Activated CD4-positive, alpha-beta memory T cell treated with anti-CD3 and anti-CD28 coated beads, Interleukin-2, amount 10 ng/mL, durations not matched to agents 7 days and 5 days (primary cell): ENCODE measurements at places on chromosomes 3 and 15.

DNA sequence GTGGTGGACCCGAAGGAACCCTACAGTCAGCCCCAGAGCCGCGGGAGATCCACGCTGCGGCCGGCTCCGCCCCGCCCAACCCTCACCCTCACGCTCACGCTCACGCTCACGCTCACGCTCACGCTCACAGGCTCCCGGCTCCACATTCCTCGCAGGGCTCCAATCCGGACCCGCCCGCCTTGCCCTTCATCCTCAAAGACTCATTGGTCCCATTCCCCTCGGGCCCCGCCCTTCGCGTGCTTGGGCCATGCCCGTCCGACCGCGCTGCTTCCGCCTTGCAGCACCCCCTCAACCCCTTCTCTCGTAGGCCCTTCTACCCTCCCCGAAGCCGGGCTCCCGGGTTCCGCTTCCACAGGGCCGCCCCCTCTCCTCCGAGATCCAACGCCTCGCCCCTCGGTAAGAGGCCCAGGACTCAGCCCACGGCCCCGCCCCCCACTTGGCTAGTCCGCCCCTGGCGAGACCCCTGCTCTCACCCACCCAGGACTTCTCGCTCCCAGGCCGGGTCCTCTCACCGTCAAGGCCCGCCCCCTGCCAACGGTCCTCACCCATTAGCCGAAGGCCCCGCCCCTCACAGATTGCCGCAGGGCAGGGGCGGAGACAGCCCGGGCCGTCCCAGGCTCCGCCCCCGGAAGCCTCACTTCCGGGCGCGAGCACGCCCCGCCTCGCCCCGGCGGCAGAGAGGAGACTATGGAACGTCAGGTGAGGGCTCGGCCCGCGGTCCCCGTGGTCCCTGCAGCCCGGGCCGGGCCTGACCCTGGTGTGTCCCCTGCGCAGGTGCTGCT lies at the start of gene APEH:
TSS of gene APEH (plus strand) at position 637 of the 782 bp plus-strand sequence. CDS start at position 688, 51 bp downstream.
- peak; percentile 99 for DNase-seq
- peak within 1 kb of the TSS; percentile 98 for H3K27ac ChIP-seq
- peak within 1 kb of the TSS; percentile 91 for H3K4me3 ChIP-seq
- peaks cover 22% of the 10 kb centered on the region for H3K36me3 ChIP-seq

- H3K27me3 ChIP-seq = no peaks in the 10 kb centered on the region
- H3K27ac ChIP-seq = no peak overlapping the region
- no peak for DNase-seq
- no peaks in the 10 kb centered on the region for H3K4me1 ChIP-seq
These were observed 21.9 kb upstream of the SEC13 start for GRCh38 chr3:10342781-10343180.

- no peak overlapping the region for H3K27ac ChIP-seq
- no peaks in the 10 kb centered on the region for H3K27me3 ChIP-seq
- no peak overlapping the region for H3K4me3 ChIP-seq
- DNase-seq = no peak
- H3K36me3 ChIP-seq = peaks cover 15% of the 10 kb centered on the region
- H3K4me1 ChIP-seq = peaks cover 40% of the 10 kb centered on the region
These were observed 1.2 kb downstream of the VILL start for GRCh38 chr3:37991823-37992222.

- no peak for DNase-seq
- no peak overlapping the region for H3K4me3 ChIP-seq
- H3K27me3 ChIP-seq = no peaks in the 10 kb centered on the region
- H3K4me1 ChIP-seq = peaks cover 9% of the 10 kb centered on the region
- H3K36me3 ChIP-seq = no peaks in the 10 kb centered on the region
- H3K27ac ChIP-seq = no peak overlapping the region
These were observed 155.6 kb upstream of the STT3B start for GRCh38 chr3:31377045-31377642.

- no peak for DNase-seq
- no peaks in the 10 kb centered on the region for H3K36me3 ChIP-seq
- H3K4me3 ChIP-seq = no peak overlapping the region
- H3K4me1 ChIP-seq = no peaks in the 10 kb centered on the region
- H3K27me3 ChIP-seq = peaks cover 13% of the 10 kb centered on the region
- no peak overlapping the region for H3K27ac ChIP-seq
These were observed 20.9 kb downstream of the PGBD4 start for GRCh38 chr15:34122771-34123183.

DNA sequence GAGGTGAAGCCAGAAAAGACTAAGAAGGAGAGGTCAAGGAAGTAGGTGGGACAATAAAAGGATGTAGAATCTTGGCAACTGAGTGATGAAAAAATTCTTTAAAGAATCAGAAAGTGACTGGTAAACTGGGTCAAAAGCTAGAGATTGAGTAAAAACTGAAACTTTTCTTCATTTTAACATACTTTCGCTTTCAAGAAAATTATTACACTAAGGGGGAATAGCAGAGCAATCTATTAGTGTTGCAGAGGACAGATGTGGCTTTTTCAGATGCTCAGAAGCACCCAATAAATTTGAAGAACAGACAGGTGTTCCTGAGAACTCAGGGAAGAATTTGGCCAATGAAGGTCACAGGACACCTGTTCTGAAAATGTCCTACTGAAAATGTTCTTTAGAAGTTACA lies 805.4 kb upstream of the ALCAM start:
- H3K4me3 ChIP-seq = no peak overlapping the region
- H3K27ac ChIP-seq = no peak overlapping the region
- DNase-seq = no peak
- H3K36me3 ChIP-seq = no peaks in the 10 kb centered on the region

DNA sequence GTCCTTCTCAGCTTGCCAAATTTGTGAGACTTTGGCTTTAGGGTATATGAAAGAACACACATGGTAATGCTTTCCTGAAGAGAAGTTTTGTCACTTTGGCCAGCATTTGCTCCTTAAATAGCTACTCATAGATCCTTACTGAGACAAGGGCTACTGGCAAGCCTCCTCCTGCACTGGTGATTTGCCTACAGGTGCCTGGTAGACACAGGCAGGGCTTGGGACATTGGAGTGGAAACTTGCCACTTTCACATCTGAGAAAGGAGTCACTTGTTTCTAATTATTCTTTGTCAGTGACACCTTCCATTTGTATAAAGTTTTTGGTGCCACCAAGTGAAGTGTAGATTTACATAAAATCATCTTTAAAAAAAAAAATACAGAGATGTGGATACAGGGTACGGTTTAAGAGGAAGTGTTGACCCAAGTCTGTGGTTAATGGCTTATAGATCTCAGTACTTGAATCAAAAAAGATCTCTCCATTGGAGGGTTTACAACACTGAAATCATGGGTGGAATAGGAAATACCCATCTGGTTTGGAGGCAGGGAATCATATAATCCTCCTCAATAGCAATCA lies 132.8 kb upstream of the GADL1 start:
- no peak overlapping the region for H3K27ac ChIP-seq
- H3K4me3 ChIP-seq = no peak overlapping the region
- no peak for DNase-seq
- H3K27me3 ChIP-seq = no peaks in the 10 kb centered on the region

- H3K27ac ChIP-seq = no peak overlapping the region
- no peaks in the 10 kb centered on the region for H3K27me3 ChIP-seq
- no peak for DNase-seq
- no peaks in the 10 kb centered on the region for H3K36me3 ChIP-seq
These were observed 1036.5 kb downstream of the TUSC7 start for GRCh38 chr3:117746066-117746465.

DNA sequence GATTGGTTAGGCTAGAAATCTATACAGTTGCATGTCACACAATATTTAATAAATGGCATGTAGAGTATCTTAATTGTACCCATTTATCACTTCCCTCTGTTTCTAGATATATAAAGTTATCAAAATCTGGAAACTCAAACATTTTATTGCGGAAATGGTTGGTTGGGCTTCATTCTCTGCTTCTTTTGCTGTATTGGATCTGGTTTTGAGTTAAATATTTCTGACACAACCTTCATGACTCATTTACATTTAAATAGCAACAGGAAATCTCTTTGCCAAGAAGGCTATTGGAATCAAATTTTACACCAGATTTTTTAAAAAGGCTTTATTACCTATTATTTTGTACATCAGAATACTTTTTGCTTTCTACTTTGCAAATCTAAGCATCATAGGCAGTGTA lies 153.8 kb downstream of the EBLN2 start:
- peaks cover 2% of the 10 kb centered on the region for H3K27me3 ChIP-seq
- H3K4me1 ChIP-seq = no peaks in the 10 kb centered on the region
- no peak for DNase-seq
- H3K36me3 ChIP-seq = no peaks in the 10 kb centered on the region
- no peak overlapping the region for H3K4me3 ChIP-seq

DNA sequence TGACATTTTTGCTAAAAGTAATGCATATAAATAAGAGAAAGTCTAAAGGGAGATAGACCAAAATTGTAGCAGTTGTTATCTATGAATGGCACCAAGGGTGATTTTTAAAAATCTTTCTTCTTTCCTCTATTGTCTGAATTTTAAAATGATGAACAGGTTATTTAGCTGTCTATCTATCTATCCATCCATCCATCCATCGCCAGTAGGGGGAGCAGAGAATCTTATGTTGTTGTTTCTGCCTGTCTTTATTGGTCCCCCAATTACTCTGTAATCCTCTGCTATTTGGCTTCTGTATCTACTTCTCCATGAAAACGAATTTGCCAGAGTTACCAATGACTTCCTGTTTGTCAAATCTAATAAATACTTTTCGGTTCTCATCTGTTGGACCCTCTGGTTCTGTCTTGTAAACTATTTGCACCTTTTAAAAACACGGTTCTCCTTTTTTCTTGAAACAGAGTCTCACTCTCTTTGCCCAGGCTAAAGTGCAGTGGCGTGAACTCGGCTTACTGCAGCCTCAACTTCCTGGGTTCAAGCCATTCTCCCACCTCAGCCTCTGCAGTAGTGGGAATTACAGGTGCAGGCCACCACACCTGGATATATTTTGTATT lies 86.0 kb downstream of the ECT2 start:
- H3K27me3 ChIP-seq = peaks cover 13% of the 10 kb centered on the region
- no peaks in the 10 kb centered on the region for H3K4me1 ChIP-seq
- no peak for DNase-seq
- H3K4me3 ChIP-seq = no peak overlapping the region

DNA sequence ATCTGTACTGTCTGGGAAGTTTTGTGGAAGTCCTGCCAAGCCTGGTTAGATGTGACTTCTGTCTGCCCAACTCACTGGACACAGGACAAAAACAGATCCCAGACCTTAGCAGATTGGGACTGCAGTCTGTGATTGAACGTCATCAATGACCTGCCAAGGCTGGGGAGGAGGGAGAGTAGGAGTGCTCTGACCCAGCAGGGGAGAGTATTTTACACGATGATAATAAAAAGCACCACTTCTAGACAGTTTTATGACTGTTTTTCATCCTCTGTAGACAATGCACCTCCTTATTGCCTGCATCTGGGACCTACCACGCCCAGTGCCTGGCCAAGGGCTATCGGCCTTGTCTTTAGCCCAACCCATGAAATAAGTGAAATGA lies 102.3 kb upstream of the NR2E3 start:
- H3K4me1 ChIP-seq = no peaks in the 10 kb centered on the region
- H3K27ac ChIP-seq = no peak overlapping the region
- no peaks in the 10 kb centered on the region for H3K36me3 ChIP-seq
- H3K27me3 ChIP-seq = peaks cover 26% of the 10 kb centered on the region

- H3K4me1 ChIP-seq = peaks cover 21% of the 10 kb centered on the region
- no peak for DNase-seq
- H3K36me3 ChIP-seq = peaks cover 4% of the 10 kb centered on the region
- H3K27ac ChIP-seq = no peak overlapping the region
These were observed 320.9 kb downstream of the FOXP1 start for GRCh38 chr3:71262364-71263265.

GRCh38 chr3:16534640-16535262 lies 21.3 kb upstream of the RFTN1 start:
- H3K27ac ChIP-seq = no peak overlapping the region
- H3K4me1 ChIP-seq = no peaks in the 10 kb centered on the region
- H3K27me3 ChIP-seq = peaks cover 41% of the 10 kb centered on the region

DNA sequence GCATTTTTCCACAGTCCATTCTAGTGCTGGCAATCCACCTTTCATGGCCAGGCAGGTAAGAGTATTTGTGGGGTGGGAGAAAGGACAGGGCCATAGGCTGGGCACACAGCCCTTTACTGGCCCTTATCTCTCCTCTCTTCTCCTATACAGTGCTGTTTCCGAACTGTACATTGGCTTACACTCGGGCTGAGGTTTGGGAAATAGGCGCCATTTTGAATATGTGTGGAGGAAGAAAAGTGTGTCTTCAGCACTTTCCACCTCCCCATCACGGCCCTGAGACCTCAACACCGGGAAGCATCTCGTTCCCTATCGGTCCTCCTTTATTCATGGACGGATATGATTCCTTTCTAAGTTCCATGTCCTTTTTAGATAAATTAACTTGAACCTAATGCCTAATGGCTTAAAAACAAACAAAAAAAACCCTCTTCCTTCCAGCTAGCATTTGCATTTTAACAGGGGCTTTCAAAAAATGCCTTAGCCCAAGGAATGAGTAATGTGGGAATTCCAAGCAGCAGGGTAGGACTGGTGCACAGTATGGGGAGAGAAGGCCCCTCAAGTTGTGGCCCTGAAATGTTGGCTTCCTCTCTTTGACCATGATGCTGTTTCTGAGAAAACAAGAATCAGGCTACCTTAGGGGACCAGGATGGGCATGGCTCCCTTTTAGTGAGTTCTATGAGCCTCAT lies 24.5 kb downstream of the CD86 start:
- no peak for DNase-seq
- peak overlapping the region; percentile 83 for H3K27ac ChIP-seq

- peaks cover 5% of the 10 kb centered on the region for H3K36me3 ChIP-seq
- H3K27me3 ChIP-seq = no peaks in the 10 kb centered on the region
- H3K27ac ChIP-seq = no peak overlapping the region
- no peak overlapping the region for H3K4me3 ChIP-seq
These were observed 38.3 kb upstream of the ARHGEF3 start for GRCh38 chr3:56839784-56840715.

GRCh38 chr3:194200422-194201081 lies 64.6 kb downstream of the HES1 start:
- H3K4me3 ChIP-seq = no peak overlapping the region
- no peak overlapping the region for H3K27ac ChIP-seq
- H3K4me1 ChIP-seq = peaks cover 24% of the 10 kb centered on the region

DNA sequence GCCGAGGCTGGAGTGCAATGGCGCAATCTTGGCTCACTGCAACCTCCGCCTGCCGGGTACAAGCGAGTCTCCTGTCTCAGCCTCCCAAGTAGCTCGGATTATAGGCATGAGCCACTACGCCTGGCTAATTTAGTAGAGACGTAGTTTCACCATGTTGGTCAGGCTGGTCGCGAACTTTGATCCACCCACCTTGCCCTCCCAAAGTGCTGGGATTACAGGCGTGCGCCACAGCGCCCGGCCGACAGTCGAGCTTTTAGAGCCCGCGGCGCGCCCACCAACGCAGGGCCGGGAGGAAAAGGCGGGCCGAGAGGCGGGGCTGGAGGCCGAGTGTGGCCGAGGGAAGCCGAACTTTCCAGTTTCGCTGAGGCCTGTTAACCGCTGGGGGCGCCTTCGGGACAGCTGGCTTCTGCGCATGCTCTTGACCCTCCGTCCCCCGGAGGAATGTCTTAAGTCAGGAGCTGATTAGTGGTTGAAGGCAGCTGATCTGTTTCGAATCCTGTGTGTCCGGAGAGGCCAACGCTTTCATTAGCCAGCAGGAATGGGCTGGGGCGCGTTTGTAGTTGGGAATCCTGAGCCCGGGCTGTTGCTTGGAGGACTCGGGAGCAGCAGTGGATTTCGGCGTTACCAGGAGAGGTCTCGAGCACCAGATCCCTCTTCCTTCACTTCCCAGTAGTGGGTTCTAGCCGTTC lies 10.0 kb downstream of the RPLP1 start:
- peaks cover 3% of the 10 kb centered on the region for H3K36me3 ChIP-seq
- H3K4me1 ChIP-seq = peaks cover 28% of the 10 kb centered on the region
- peak overlapping the region; percentile 84 for H3K4me3 ChIP-seq
